ENCODE measurements at places on chromosomes 16 and 17. TPM values are rescaled to one million over a fixed set of nuclear protein-coding genes. Genes with fewer than 3 reads are reported as not detected.

SLFN14 gene
- 0.19 TPM for polyA plus RNA-seq

ITGA2B gene
- 4.1 TPM for polyA plus RNA-seq

NPIPA5 gene
- polyA plus RNA-seq: 10.4 TPM

IL34 gene
- 10.9 TPM for polyA plus RNA-seq

EPX gene
- 0.47 TPM for polyA plus RNA-seq

All from muscle of leg (tissue), 16 donors.